ENCODE measurements at places on chromosomes 7 and 10.

DNA sequence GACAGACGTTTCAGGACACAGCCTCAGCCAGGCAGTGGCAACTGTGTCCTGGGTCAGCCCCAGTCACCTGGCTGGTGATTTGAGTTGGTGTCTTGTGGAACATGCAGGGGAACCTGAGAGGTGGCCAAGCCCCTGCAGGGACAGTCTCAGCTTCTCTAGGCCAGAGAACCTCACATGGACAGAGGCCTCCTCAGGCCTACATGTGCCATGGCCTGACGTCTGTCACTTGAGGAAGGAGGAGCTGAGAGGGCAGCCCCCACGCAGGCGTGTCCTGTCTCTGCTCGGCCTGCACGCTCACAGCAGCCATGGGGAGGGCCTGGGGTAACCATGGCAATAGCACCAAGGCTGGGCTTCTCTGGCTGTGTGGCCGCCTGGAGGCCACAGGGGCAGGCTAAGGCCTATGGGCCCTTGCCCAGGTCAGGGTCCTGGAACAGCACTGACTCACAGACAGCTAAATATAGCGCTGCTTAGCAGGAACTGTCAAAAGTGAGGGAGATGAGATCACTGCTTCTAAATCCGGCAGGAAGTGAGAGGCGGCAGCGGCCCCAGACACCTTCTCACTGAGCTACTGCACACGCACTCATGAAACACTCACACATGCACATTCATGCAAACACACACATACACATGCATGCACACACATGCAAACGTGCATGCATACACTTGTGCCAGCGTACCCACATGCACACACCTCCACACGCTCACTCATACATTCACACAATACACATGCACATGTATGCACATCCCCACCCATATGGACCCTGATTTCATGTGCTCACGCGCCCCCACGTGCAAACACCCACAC, 57.0 kb downstream of the YKT6 start:
- peak; percentile 91 for DNase-seq

DNA sequence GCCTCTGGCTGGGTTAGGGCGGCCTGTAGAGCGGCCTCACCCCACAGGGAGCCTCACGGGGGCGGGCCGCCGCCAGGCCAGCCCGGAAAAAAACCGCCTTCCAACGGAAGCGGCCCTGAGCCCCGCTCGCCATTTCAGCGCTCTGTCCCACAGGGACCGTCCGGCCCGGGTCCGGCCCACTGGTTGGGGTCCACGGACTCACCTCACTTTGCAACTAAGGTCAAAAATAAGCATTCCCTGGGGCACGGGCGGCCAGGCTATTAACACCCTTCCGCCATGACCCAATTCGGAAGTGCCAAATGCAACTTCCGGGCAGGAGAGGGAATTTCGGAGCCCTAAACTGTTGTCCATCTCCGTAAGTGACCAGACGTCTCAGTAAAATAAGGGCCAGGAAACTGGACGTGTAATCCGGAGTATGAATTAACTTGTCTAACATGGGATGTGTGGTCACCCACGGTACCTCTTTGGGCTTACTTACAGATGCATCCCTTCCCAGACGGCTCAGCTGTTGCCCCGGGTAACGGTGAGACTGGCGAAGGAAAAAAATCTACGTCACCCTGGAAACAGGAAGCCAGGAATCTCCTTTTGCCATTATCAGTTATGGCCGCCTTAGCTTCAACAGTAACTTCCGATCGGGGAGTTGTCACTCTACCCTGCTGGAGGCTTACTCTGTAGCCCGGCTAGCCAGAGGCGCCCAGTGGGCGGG, at the start of gene BBIP1:
Gene BBIP1 (minus strand): TSS at position 538 of the 706 bp plus-strand sequence. CDS start 1,023 bp downstream, outside the sequence.
- DNase-seq = peak; percentile 100

GRCh38 chr7:76411626-76412025, 2.1 kb upstream of the SSC4D start:
- no peak for DNase-seq

DNA sequence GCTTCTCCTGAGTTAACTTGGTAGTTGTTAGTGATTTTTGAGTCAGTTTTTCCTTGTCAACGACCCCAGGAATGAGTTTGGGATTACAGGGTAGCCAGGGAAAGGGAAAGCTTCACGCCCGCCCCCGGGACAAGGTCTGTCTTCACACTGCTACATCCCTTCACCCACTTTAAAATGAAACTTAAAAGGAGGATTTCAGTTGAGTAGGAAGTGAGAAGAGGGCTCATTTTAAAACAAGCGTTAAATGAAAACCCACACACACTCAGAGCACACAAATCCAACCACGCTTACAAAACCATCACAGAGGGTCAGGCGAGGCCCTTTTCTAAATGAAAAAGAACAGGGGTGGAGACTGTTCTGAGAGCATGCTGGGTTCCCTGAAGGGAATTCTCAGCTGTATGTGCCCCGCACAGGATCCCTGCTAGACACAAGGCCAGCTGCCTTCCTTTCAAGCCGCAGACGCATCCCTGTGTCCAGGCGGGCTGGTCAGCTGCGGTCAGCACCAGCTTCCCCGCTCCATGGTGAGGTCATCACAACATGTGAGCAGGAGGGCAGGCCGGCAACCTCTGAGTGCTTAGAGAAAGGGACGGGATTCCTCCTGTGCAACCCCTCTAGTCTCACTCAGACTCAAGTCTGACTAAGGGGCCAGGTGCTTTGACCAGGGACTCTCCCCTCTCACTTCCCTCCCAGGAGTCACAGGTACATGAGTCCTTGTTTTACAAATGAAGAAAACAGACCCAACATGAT, 111.8 kb downstream of the EGFR start:
- peak; percentile 70 for DNase-seq

DNA sequence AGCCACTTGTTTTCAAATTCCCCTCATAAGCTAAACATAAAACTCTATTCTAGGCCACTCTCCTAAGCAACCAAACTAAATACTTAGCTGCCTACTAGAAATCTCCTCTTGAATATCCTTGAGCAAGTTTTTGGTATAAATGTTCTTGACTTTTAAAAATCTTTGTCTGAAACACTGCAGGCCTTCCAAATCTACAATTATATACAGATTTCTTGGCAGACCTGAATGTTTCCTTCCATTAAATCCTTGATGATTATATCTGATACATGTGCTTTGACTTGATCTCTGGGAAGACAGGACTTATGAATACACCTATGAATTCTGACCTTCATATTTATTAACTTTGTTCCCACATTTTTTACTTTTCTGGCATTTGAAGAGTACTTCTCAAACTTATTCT, 314.5 kb downstream of the CACNA2D1 start:
- DNase-seq = no peak

DNA sequence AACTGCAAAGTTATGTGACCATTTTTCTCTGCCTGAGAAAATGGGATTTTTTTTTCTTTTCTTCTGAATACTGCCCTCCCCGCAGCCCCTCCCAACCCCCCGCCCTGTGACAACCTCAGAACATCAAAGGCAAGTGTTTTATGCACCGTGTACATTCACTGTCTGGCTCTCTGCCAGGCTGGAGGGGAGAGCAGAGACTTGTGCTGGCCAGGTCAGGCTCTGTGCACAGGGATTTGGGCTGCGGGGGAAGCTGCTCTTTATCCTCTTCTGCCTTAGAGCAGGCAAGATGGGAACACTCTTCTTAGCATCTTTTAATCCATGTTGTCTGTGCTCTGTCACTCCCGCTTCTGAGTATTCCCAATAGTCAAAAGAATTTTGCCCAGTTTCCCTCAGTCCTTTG, 195.1 kb downstream of the CCSER2 start:
- peak; percentile 46 for DNase-seq

- no peak for DNase-seq
Observed at GRCh38 chr10:49278497-49278981, 20.4 kb upstream of the C10orf71 start.

DNA sequence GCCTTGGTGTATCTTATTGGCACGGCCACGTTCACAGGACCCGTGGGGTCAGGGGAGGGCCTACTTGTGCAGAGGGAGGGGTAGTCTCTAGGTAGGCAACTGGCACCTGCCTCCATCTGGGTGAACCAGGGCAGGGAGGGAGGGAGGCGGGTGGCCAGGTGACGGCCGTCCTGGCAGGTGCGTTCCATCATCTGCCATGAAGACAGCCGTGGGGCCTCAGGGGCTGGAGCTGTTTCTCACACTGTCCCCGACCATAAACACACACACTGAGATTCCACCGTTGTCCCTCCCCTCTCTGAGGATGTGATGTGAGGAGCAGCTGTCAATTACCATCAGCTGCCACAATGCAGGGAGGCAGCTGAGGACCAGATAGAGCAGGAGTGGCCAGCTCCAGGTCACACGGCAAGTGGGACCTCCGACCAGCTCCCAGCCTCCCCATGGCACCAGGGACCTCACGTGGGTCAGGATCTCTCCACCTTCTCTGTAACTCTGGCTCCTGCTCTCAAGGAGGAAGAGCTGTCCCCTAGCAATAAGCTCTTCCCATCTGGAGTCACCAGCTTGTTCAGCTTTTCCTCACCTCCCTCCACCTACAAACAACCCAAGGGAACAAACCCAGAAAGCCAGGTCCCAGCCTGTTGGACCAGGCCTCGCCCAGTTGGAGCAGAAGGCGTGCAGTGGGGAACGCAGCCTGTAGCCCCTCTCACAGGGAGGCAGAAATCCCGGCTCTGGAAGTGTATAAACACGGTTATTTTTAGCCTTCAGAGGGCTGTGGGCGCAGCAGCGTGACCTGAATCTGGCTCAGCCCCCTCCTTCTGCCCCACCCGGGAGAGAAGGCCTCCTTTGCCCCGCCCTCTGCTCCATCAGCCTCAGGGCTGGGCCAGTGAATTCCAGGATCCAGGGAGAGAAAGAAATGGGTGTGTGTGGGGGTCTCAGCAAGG, 33.1 kb downstream of the ZMIZ1 start:
- DNase-seq = peak; percentile 20

DNA sequence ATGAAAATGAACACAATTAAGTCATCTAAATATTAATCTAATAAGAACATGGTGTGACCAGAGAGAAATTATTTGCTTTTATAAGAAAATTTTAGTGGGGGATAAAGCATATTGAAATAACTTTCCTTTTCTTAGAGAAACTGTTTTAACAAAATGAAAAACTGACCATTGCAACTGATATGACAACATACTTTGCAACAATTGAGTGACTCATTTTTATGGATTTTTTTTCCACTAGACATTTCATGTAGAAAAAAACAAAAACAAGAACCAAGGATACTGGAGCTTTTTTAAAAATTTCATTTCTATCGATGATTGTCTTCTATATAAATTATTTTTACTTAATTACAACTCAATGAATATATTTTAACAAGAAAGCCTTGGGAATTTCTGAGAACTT, 90.0 kb downstream of the C1GALT1 start:
- no peak for DNase-seq

DNA sequence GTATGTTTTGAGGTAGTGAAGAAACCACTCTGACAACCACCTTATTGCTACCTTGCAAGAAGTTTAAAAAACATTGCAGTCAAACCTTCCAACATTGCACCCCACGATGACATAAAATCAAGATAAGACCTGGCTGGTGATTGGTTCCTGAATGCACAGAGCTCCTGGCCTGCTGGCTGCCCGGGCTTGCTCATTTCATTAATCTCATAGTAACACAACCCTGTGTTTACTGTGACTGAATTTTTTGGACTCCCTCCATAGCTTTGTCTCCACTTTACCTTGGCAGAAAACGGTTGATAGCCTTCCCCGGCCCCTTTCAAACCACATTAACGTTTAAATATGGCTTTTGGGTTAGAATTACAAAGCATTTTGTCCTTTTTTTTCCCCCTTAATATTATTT, 27.5 kb downstream of the VWA2 start:
- DNase-seq = peak; percentile 85

DNA sequence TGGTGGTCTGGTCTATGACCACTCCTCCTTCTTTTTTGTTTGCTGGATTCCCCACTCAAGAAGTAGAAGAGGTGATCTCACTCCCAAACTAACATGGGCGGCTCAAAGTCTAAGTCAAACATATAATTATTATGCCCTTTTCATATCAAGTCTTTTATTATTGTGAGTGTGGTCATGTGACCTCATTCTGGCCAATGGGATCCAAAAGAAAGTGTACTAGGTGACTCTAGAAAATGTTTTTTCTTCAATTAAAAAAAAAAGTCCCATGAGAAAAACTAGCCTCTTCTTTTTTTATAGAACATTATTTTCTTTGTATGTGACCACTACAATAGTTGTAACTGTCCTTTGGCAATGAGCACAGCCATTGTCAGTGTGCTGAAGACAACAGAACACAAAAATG, 772.7 kb downstream of the KCNMA1 start:
- no peak for DNase-seq

GRCh38 chr7:83326223-83326622, 163.5 kb upstream of the PCLO start:
- no peak for DNase-seq

- no peak for DNase-seq
Observed at GRCh38 chr7:112092709-112093395, 113.3 kb downstream of the DOCK4 start.

GRCh38 chr10:90734415-90734814, 123.4 kb downstream of the HTR7 start:
- DNase-seq = no peak

- DNase-seq = peak; percentile 94
Observed at GRCh38 chr7:81161451-81162075, 242.7 kb upstream of the SEMA3C start.

GRCh38 chr10:36779238-36779846, 346.1 kb upstream of the ANKRD30A start:
- DNase-seq = peak; percentile 75

DNA sequence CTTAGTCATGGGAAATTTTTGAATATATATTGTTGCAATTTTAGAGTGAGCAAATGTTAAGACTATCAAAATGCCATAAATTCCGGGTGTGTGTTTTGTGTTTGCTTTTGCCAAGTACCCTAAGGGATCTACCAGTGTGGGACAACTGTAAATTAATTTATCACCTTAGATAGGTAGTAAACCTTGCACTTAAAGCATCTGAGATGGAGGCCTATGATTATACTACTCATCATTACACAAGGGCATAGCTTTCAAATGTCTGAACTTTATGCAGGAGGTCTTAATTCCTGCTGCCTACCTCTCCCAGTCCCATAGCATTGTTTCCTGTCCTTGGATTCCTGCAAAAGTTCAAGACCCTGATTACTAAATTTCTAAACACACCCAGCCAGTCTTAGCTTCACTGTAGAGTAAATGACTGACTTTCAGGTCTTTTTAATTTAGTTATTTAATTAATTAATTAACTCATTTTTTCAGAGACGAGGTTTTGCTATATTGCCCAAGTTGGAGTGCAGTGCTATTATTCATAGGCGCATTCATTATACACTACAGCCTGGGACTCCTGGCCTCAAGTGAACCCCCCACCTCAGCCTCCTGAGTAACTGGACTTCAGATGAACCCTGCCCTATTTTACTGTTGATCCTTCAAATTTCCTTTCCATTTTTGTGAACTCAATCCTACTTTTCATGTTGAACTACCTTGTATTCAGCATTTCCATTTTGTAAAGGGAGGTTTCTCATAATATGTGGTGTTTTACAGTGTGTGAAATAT, 47.0 kb downstream of the THSD7A start:
- no peak for DNase-seq

- no peak for DNase-seq
Observed at GRCh38 chr10:113713640-113713982, 33.9 kb downstream of the CASP7 start.

DNA sequence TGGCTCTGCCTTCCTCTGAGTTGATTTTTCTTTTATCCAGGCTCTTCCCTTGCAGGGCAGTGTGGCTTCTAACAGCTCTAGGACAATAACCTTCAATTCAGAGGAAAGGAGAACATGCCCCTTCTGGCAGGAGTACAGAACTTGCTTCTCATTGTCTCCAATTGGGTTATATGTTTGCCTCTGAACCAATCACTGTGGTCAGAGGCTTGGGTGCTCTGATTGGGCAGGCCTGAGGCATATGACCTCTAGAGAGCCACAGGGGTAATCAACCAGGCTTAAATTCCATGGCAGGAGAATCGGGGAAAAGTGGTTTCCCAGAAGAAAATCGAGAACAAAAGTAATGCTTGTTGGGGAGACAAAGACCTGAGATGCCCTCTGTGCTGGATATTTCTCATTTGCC, 240.0 kb downstream of the REEP3 start:
- no peak for DNase-seq
